T47D (cell line): ENCODE measurements at places on chromosomes 6 and 20.

DNA sequence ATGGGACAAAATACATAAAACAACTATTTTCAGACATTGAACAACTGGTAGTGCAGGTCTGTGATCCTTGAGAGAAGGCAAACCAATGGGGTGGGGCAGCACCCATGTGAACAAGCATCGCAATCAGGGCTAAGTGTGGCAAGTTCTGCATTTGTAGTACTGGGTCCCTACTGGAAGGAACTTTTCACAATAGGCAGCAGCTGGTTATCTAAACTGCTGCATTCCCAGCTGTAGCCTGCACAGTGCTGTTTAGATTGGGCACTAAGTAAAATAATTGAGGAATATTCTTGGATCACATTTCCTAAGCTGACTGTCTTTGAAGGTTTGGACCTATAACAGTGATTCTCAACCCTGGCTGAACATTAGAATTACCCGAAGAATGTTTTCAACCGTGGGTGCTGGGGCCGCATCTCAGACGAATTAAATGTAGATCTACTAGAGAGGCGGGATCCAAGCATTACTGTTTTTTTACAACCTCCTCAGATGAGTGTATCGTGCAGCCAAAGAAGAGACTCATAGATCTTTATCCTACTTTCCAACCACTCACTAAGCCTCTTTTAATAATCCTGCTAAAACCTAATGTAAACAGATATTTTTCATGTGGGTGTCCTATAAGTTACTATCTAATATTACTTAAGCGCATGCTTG is 12.4 kb upstream of the MAP3K4 start:
- DNase-seq: no peak

DNA sequence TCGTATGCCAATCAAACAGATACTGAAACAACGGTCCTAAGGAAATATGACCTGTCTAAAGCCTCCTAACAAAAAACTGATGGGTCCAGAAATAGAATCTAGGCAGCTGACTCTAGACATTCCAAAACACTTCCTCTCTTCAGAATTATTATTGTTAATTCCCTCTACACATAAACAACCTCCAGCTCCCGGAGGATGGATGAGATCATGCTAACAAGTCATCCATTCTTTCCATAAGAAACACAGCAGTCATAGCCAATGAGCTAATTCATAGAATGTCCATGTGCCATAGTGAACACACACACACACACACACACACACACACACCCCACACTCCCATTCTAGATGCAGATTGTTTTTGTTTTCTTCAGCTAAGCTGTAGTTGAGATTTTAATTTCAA is 44.3 kb downstream of the HDGFL1 start:
- no peak for DNase-seq

- no peak for DNase-seq
These were observed 111.4 kb downstream of the PTPRK start for GRCh38 chr6:128409003-128409402.

DNA sequence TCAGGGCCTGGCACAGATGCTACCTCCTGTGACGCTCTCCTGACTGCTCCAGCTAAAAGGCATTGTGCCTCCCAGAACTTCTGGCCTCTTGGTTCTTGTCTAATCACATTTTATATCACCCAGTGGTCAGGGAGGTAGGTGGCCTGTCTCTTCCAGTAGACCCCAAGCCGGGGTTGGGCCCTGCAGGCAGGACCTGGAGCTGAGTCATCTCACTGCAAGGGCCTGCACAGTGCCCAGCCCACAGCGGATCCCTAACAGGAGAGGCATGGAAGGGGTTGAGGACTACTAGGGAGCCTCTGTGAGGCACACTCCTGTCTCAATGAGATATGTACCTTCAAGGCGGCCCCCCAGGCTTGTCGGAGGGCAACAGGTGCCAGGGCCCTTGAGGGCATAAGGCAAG is 6.4 kb downstream of the LEMD2 start:
- DNase-seq: no peak

- DNase-seq: no peak
These were observed 410.7 kb upstream of the JAG1 start for GRCh38 chr20:11084508-11084907.

- no peak for DNase-seq
These were observed 87.7 kb downstream of the EPB41L2 start for GRCh38 chr6:130975325-130975724.

GRCh38 chr6:152566103-152566875 is 70.9 kb downstream of the SYNE1 start:
- no peak for DNase-seq

- DNase-seq: no peak
These were observed 149.4 kb upstream of the BMP2 start for GRCh38 chr20:6618051-6618450.

DNA sequence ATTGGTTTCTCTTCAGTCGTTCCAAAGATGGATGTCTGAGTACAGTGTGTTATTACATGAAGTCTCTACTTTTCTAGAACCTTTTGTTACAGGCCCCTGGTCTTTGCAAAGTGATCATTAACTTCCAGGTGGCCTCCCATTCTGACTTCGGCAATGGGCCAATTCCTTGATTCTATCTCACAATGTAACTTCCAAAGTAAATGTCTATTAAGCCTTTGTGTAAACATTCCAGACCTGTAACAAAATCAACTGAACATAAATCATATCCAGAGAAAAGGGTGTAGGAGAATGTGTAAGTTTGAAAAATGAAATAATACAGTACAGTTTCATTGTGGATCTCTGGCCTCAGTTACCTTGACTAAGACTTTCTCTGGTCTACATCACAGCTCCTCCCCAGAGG is 187.8 kb upstream of the JAG1 start:
- peak; percentile 79 for DNase-seq

GRCh38 chr6:98900706-98901105 is 47.0 kb downstream of the FBXL4 start:
- DNase-seq: no peak

DNA sequence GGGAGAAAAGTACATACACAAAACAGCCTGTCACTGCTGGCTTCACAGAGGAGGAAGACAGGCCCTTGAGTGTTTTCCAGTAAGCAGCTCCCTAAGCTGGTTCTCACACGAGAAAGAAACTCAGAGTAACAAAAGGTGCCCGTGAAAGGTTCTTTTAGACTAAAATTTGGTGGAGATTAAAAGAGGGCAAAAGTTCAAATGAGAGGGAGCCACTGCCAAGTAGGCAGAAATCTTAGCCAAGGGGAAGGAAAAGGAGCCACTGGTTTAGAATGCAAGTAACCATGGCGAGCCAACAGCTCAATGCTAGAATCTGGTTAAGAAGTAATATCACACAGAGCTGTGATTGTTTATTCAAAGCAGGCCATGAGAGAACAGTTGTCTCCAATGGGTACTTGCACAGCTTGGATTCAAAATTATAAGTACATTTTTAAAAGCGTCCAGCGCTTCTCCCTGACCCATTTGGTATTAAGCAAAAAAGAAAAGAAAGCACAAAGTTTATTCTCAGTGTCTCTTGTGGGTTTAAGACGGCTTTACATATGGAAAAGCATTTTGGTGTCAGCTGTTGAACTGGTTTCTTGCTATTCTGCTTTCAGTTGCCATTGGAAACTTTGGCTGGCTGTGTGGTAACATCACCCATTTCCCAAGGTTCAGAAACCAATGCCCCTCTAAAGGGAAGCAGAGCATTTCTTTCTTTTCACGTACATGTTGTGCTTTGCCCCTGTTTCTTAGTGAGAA is 648.5 kb downstream of the RNF144B start:
- DNase-seq: no peak

DNA sequence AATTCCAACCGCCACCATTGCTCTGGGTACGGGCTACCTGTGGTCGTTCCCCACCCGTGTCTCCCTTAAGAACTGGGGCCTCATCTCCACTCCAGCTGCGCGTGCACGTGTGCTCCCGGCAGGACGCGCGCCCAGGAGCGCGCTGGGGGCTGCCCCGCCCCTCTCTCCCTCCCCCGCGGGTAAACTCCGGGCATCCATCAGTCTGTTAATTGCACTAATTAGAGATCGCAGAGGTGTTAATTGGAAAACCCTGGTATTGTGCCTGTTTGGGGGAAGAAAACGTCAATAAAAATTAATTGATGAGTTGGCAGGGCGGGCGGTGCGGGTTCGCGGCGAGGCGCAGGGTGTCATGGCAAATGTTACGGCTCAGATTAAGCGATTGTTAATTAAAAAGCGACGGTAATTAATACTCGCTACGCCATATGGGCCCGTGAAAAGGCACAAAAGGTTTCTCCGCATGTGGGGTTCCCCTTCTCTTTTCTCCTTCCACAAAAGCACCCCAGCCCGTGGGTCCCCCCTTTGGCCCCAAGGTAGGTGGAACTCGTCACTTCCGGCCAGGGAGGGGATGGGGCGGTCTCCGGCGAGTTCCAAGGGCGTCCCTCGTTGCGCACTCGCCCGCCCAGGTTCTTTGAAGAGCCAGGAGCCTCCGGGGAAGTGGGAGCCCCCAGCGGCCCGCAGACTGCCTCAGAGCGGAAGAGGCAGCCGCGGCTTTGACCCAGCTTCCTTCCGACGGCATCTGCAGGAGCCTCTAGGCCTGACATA is 14.4 kb downstream of the FOXP4 start:
- DNase-seq: no peak

GRCh38 chr6:167730441-167730840 is 96.3 kb upstream of the AFDN start:
- no peak for DNase-seq

- DNase-seq: no peak
These were observed 32.1 kb downstream of the TP53INP2 start for GRCh38 chr20:34736106-34736735.

DNA sequence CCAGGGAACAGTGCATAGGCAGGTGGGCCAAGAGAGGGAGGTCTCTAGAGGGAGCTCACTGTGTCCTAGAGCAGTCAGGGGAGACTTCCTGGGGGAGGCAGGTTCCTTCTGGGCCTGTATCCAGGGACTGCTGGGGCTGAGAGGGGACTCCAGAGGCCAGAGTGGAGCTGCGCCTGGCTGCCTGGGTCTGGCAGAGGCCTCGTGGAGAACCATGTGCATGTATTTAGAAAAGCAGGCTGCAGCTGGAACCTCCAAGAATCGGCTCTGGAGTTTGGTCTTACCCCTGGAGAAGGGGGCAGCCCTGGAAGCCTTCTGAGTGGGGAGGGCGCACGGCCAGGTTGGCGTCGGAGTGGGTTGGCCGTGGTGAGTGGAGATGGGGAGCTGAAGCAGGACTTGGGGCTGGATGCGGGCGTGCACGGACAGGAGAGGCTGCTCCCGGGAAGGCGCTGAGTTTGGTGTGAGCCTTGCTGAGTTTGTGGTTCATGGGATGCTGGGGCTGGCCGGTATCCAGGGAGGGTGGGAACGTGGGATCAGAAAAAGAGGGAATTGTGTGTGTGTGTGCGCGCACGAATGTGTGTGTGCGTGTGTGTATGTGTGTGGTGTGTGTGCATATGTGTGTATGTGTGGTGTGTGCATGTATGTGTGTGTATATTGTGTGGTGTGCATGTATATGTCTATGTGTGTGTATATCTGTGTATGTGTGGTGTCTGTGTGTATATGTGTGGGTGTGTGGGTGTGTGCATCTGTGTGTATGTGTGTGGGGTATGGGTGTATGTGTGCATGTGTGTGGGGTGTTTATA is 10.8 kb downstream of the VSTM2L start:
- DNase-seq: no peak

DNA sequence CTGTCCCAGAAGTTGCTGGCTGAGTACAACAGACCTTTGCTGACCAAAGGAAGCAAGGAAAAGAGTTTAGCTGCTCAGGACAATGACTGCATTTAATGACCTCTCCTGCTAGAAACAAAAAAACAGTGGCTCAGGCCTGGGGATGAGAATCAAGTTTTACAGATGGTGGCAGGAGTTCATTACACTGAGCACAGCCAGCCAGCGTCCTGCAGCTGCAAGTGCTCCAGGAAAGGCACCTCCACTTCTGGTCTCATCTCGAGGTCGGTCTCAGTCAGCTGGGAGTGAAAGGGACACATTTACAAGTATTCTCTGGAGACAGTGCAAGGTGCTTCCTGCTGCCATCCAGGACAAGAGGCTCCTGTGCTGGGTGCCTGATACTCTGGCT is 362.7 kb downstream of the THBS2 start:
- no peak for DNase-seq

- no peak for DNase-seq
These were observed 21.6 kb upstream of the LRRC1 start for GRCh38 chr6:53773044-53773696.

DNA sequence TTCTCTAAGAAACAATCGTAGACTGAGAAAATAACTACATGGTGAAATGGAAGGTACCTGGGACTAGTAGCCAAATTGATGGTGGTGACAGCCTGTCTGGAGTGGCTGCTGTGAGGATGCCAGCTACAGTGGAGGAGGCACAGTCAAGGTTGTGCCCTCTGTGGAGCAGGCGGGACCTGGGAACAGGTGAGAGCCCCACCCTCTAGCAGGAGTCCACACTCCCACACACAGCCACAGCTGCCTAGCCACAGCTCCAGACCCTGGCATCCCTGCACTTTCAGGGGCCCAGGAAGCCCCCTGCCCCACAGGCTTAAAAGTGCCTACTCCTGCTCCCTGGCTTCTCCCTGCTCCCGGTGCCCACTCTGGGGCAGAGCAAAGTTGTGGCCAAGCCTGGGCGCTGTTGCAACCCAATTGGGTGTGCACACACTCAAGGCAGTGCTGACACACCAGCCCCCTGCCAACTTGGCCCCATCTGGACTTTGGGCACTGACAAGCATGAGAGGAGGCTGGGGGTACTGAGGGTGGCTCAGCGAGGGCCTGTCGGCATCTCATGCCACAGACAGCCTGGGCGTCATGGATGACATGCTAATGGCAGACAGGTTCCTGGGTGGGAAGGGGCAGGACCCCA is 548.7 kb downstream of the TBC1D32 start:
- DNase-seq: no peak

GRCh38 chr6:148934539-148934938 is 187.7 kb downstream of the UST start:
- no peak for DNase-seq

DNA sequence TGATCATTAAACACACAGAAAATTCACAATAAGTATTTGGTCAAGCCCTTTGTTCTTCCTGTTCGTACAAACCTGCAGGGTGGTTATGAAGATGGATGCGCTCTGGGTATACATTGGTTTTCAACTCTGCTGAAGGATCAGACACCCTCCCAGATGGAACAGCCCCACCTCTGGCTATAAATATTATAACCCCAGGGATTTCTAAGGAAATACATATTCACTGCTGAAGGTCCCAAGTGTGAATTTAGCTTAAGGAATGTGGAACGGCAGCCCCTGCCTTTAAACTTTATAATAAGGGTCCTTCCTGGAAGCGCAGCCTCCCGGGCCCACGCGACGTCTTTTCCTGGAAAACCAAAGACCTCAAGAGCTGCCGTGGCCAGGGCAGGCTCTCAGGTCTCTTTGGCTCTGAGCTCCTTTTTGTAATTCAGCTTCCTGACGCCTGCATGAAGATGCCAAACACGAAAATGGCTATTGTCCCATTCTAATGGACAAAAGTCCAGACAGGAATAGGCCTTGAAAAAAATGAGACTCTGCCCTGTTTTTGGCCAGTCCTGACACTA is 172.4 kb upstream of the SSTR4 start:
- DNase-seq: no peak

- DNase-seq: no peak
These were observed 41.0 kb upstream of the SIRPA start for GRCh38 chr20:1854246-1854645.

DNA sequence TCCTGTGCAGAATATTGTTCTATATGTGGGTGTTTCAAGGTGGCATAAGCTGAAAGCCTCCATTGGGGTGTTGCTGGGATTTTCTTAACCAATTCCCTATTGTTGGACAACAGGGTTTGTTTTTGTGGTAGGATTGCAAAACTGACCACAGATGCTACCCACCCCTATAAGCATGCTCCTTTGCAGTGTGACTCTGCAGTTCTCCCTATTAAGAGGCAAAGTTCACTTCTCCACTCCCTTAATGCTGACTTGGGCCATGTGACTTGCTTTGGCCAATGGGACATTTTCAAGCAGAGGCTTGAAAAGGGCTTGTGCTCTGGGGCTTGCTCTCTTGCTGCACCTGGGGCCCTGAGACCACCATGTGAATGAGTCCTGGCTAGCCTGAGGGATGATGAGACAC is 8.5 kb upstream of the ANGPT4 start:
- no peak for DNase-seq
